ENCODE measurements at places on chromosomes 3 and 15.

- DNase-seq: no peak
These were observed 124.8 kb downstream of the EEFSEC start for GRCh38 chr3:128278130-128278529.

GRCh38 chr3:128783774-128784173, 57.8 kb downstream of the RAB7A start:
- no peak for DNase-seq

GRCh38 chr3:13002398-13003124, 70.7 kb downstream of the IQSEC1 start:
- DNase-seq: no peak

GRCh38 chr3:53008932-53009331, 36.9 kb downstream of the SFMBT1 start:
- DNase-seq: no peak

- DNase-seq: no peak
These were observed 16.3 kb upstream of the IQCF2 start for GRCh38 chr3:51845129-51845528.

- no peak for DNase-seq
These were observed 5.5 kb upstream of the ARRDC4 start for GRCh38 chr15:97955035-97955434.
